ENCODE measurements at places on chromosomes 4 and X. TPM values are rescaled to one million over a fixed set of nuclear protein-coding genes. Genes with fewer than 3 reads are reported as not detected.

Gene LANCL3
- 0.22 TPM for polyA plus RNA-seq

Gene PPARGC1A
- 1.0 TPM for polyA plus RNA-seq

Gene RTL5
- polyA plus RNA-seq, result 6.9 TPM

Gene TLR1
- polyA plus RNA-seq, result 2.9 TPM

Gene SCD5
- 14.3 TPM for polyA plus RNA-seq

Gene KLKB1
- polyA plus RNA-seq, result not detected

Gene BEX4
- 22.1 TPM for polyA plus RNA-seq

Gene ZMAT1
- polyA plus RNA-seq, result 6.3 TPM

Gene MOB1B
- polyA plus RNA-seq, result 3.9 TPM

Gene DHRSX
- polyA plus RNA-seq, result 22.4 TPM

Gene CENPU
- polyA plus RNA-seq, result 0.72 TPM

Gene CCDC149
- 6.2 TPM for polyA plus RNA-seq

Gene PARM1
- 9.5 TPM for polyA plus RNA-seq

Gene IL15
- polyA plus RNA-seq, result 0.61 TPM

Gene SGMS2
- polyA plus RNA-seq, result 15.7 TPM

Gene CXXC4
- polyA plus RNA-seq, result 0.34 TPM

Gene PCSK1N
- polyA plus RNA-seq, result not detected

Gene VSIG1
- polyA plus RNA-seq, result 11.1 TPM

Gene TCEANC
- 3.1 TPM for polyA plus RNA-seq

Gene CLIC2
- 29.7 TPM for polyA plus RNA-seq

Gene CYTL1
- polyA plus RNA-seq, result 0.91 TPM
